ENCODE measurements at places on chromosomes 13 and 19. TPM values are rescaled to one million over a fixed set of nuclear protein-coding genes. Genes with fewer than 3 reads are reported as not detected.

Gene SRRM5
- 0.15 TPM for total RNA-seq

DNA sequence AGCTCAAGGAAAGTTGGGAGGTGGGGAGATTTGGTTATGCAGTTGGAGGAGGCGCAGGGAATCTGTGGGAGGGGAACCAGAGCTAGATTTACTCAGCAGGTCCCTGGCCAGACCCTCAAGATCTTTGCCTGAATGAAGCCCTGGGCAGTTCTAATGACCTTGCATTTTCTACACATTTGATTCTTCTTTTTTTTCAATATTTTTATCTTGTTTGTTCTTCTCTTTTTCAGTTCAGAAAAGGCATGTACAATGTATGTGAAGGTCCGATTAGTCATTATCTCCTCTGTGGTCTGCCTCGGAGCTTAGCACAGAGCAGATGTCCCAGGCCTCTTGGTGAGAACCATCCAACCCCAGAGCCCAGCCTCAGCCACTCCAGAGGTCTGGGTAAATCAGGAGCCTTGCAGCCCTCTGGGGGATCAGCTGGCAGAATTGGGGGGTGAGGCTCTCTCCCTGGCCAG lies 24.2 kb downstream of the SERP2 start:
- H3K27ac ChIP-seq, result peak overlapping the region; percentile 15
- peaks cover 19% of the 10 kb centered on the region for H3K4me1 ChIP-seq
- no peaks in the 10 kb centered on the region for H3K27me3 ChIP-seq
- DNase-seq, result no peak

Gene FUT6
- total RNA-seq, result not detected

DNA sequence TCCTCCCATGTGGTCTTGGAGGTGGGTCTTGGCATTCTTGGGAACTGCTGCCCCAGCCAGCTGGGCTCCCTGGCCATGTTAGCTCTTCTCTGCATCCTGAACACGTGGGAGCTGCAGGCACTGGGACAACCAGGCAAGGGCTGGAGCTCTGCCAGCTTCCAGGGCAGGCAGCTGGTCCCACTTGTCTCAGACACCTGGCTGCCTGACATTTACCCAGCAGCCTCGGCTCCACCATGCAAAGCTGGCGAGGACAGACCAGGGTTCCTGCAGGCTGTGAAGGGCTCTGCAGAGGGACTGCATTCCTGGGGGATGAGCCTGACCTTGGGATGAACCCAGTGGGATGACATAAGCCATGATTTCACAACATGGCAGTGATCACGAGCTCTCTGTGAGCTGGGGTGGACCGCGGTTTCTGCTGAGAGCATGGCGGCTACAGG lies 99.0 kb upstream of the TSHZ3 start:
- H3K4me1 ChIP-seq, result no peaks in the 10 kb centered on the region
- DNase-seq, result peak; percentile 89
- no peak overlapping the region for H3K4me3 ChIP-seq
- H3K36me3 ChIP-seq, result no peaks in the 10 kb centered on the region
- no peak overlapping the region for H3K27ac ChIP-seq
- no peaks in the 10 kb centered on the region for H3K27me3 ChIP-seq

Gene PSG11
- not detected for total RNA-seq

Gene PLK5
- total RNA-seq, result not detected

DNA sequence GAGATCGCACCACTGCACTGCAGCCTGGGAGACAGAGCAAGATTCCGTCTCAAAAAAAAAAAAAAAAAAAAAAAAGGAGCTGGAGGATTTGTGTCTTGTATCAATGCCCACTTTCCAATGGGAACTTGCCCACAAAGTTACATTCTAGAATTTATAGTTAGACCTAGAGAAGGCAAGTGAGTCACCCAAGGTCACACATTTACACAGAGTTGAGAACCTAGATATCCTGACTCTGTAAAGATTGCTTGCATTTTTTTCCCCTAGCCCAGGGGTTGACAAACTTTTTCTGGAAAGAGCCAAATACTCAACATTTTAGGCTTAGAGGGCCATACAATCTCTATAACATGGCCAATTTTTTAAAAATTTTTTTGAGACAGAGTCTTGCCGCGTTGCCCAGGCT lies 7.7 kb upstream of the BRD4 start:
- no peak overlapping the region for H3K4me3 ChIP-seq
- no peak overlapping the region for H3K27ac ChIP-seq
- DNase-seq, result no peak
- no peaks in the 10 kb centered on the region for H3K27me3 ChIP-seq

DNA sequence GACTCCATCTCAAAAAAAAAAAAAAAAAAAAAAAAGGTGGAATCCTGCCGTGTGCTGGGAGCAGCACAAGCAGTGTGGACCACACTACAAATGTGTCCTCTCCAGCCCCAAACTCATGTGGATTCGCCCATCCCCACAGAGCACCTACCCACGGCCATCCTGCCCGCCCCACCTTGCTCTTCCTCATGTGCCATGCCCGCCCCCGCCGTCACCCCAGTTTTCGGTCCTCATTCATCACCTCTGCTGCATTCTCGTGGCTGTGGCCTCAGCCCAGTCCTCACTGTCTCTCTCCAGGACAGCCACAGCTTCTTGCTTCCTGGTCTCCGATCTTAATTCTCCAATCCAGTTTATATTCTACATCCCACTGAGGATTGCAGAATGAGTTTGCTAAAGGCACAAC lies 80.0 kb upstream of the TM9SF2 start:
- DNase-seq, result no peak
- no peak overlapping the region for H3K4me3 ChIP-seq
- H3K36me3 ChIP-seq, result no peaks in the 10 kb centered on the region
- no peaks in the 10 kb centered on the region for H3K4me1 ChIP-seq

- no peak overlapping the region for H3K27ac ChIP-seq
- H3K4me3 ChIP-seq, result no peak overlapping the region
- no peaks in the 10 kb centered on the region for H3K27me3 ChIP-seq
- DNase-seq, result no peak
- peaks cover 14% of the 10 kb centered on the region for H3K4me1 ChIP-seq
Measured at GRCh38 chr13:30804474-30804873, 69.1 kb downstream of the ALOX5AP start.

Gene ZNF8
- 5.1 TPM for total RNA-seq

DNA sequence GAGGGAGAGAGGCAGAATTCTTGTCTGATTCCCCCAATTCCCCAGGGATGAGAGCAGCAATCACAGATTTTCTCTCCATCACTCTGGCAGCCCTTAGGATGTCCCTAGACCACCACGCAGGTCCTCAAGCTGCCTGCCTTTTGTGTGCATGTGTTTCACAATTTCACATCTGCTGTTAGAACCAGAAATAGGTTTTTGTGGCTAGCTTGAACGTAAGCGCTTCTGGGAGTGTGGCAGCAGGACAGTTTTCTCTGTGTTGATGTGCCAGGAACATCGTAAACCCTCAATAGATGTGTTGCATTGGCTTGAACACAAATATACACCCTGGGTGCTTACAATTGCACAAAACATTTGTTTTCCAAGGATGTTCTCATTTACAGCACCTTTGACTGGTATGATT lies 78.8 kb upstream of the TMTC4 start:
- DNase-seq, result no peak
- no peak overlapping the region for H3K4me3 ChIP-seq
- no peaks in the 10 kb centered on the region for H3K4me1 ChIP-seq

Gene CD320
- total RNA-seq, result 35.8 TPM

DNA sequence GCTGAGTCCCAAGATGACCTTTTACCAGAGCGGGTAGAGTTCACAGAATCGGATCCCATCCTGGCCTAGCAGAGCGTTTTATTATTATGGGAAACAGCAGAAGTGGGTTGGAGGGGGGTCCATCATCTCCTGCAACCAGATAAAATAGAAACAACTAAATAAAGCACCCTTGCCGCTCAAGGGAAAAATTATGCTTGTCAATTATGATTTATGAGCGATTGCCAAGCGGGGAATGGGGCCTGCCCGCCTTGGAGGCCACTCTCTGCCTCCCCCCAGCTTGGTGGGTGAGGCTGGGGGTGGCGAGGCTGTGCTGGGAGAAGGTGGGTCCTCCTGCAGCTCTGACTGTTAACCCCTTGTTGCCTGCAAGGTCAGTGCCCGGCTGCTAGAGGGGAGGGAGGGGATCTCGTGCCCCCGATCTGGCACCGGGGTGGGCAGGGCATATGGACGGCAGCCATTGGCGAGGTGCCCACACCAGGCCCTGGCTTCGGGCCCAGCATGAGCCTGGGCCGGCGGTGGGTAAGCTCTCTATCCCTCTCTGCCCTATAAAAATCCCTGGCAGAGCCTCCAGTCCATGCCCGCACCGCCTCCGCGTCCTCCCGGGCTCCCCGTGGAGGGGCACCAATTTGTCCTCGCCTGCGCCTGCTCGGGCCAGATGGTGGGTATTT lies 129.1 kb downstream of the URI1 start:
- no peaks in the 10 kb centered on the region for H3K27me3 ChIP-seq
- H3K27ac ChIP-seq, result no peak overlapping the region
- peak; percentile 51 for DNase-seq
- H3K4me1 ChIP-seq, result no peaks in the 10 kb centered on the region
- H3K36me3 ChIP-seq, result no peaks in the 10 kb centered on the region
- H3K4me3 ChIP-seq, result no peak overlapping the region

Gene SIPA1L3
- total RNA-seq, result 6.3 TPM

Gene CGB3
- total RNA-seq, result not detected

Gene VAV1
- total RNA-seq, result 1.7 TPM

- H3K27ac ChIP-seq, result no peak overlapping the region
- peaks cover 4% of the 10 kb centered on the region for H3K4me1 ChIP-seq
- no peaks in the 10 kb centered on the region for H3K27me3 ChIP-seq
- no peak overlapping the region for H3K4me3 ChIP-seq
Measured at GRCh38 chr19:42440357-42441048, 2.2 kb downstream of the CXCL17 start.

- DNase-seq, result no peak
- H3K27ac ChIP-seq, result no peak overlapping the region
- no peaks in the 10 kb centered on the region for H3K4me1 ChIP-seq
- no peak overlapping the region for H3K4me3 ChIP-seq
Measured at GRCh38 chr19:15178629-15179308, 22.0 kb downstream of the NOTCH3 start.

GRCh38 chr13:51637852-51638215 lies 53.6 kb downstream of the WDFY2 start:
- H3K27ac ChIP-seq, result no peak overlapping the region
- H3K36me3 ChIP-seq, result no peaks in the 10 kb centered on the region
- no peaks in the 10 kb centered on the region for H3K27me3 ChIP-seq
- no peak for DNase-seq
- H3K4me3 ChIP-seq, result no peak overlapping the region
- H3K4me1 ChIP-seq, result peaks cover 39% of the 10 kb centered on the region

Gene OXGR1
- total RNA-seq, result not detected

GRCh38 chr13:95723438-95723837 lies 46.5 kb downstream of the DNAJC3 start:
- H3K36me3 ChIP-seq, result peaks cover 6% of the 10 kb centered on the region
- no peak overlapping the region for H3K4me3 ChIP-seq
- no peak for DNase-seq
- no peak overlapping the region for H3K27ac ChIP-seq
- no peaks in the 10 kb centered on the region for H3K4me1 ChIP-seq
